SJSA1 (cell line): ENCODE measurements at places on chromosomes 2 and 18. TPM values are rescaled to one million over a fixed set of nuclear protein-coding genes. Genes with fewer than 3 reads are reported as not detected.

- H3K27me3 ChIP-seq = peaks cover 79% of the 10 kb centered on the region
- peaks cover 14% of the 10 kb centered on the region for H3K4me1 ChIP-seq
- no peak within 1 kb of the TSS for H3K27ac ChIP-seq
- no peak for DNase-seq
Measured at GRCh38 chr18:13218368-13218991, at the start of gene LDLRAD4. TSS of gene LDLRAD4 (plus strand) at chr18:13218760.

GRCh38 chr2:99256677-99257076 is 1.2 kb upstream of the LYG2 start:
- H3K4me3 ChIP-seq = no peak overlapping the region
- DNase-seq = no peak
- no peaks in the 10 kb centered on the region for H3K4me1 ChIP-seq
- no peak overlapping the region for H3K27ac ChIP-seq
- H3K36me3 ChIP-seq = no peaks in the 10 kb centered on the region
- no peaks in the 10 kb centered on the region for H3K27me3 ChIP-seq

- no peak overlapping the region for H3K27ac ChIP-seq
- peaks cover 66% of the 10 kb centered on the region for H3K36me3 ChIP-seq
- no peak for DNase-seq
- H3K4me3 ChIP-seq = no peak overlapping the region
- no peaks in the 10 kb centered on the region for H3K4me1 ChIP-seq
Measured at GRCh38 chr2:179952658-179953057, 54.4 kb downstream of the CWC22 start.

GRCh38 chr2:118604811-118605210 is 242.6 kb downstream of the EN1 start:
- no peaks in the 10 kb centered on the region for H3K4me1 ChIP-seq
- DNase-seq = no peak

DNA sequence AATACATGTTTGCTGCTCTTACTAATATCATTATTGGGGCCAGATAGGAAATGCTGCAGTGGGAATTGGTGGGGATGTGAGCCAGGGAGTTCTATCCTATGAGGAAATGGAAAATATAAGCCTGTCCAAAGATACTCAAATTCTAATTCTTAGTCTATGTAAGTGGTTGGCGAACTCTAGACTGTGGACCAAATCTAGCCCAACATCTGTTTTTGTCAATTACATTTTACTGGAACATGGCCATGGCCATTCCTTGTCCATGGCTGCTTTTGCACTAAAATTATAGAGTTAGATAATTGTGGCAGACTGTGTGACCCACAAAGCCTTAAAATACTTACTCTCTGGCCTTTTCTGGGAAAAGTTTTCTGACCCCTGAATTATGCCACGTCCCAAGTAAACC is 113.3 kb downstream of the MGAT5 start:
- no peaks in the 10 kb centered on the region; the same call in 1 of the 2 replicates for H3K4me1 ChIP-seq
- no peak for DNase-seq
- 0 out of 2 replicates have a peak, but pooled peaks cover 3% of the 10 kb centered on the region for H3K27me3 ChIP-seq

- H3K4me1 ChIP-seq = no peaks in the 10 kb centered on the region
- H3K27me3 ChIP-seq = peaks cover 2% of the 10 kb centered on the region
- H3K36me3 ChIP-seq = no peaks in the 10 kb centered on the region
- H3K27ac ChIP-seq = no peak overlapping the region
- H3K4me3 ChIP-seq = no peak overlapping the region
Measured at GRCh38 chr2:110877031-110877827, 144.9 kb downstream of the ACOXL start.

Gene SLC11A1
- 0.05 TPM in 1 of 2 replicates, not detected in the other for total RNA-seq
